ENCODE measurements at places on chromosomes 6 and 20.

DNA sequence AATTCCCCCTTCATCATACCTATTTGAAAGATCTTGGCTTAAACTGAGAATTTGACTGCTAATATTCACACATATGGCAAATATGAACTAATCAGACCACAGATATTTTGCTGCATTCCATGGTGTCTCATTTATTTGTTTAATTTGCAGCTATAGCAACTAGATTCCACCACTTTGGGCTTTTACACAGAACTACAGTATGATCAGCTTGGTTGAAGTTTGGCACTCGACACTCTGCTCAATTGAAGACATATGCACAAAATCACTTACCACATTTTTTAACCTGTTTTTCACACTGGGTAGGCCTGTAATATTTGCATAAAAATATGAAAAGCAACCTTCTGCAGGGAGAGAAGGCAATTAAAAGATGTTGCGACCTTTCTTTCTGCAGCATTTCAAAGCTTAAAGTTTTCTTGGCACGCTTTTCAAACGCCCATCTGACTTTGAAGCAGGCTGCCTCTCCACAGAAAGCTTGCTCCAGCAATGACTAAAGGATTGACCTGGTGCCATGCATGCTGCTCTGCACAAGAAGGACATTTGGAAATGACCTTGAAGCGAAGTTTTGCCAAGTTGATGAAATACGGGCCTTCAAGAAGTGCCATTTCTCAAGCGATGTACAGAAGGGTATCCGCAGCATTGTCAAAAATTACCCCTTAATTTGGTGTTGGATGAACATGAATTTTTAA lies 126.7 kb downstream of the AIG1 start:
- no peak overlapping the region for H3K4me3 ChIP-seq
- peaks cover 25% of the 10 kb centered on the region for H3K4me1 ChIP-seq

- H3K27me3 ChIP-seq: no peaks in the 10 kb centered on the region
- H3K4me1 ChIP-seq: peaks cover 13% of the 10 kb centered on the region
- H3K36me3 ChIP-seq: no peaks in the 10 kb centered on the region
- peak overlapping the region; percentile 79 for H3K27ac ChIP-seq
These were observed 546 bp upstream of the KLHL32 start for GRCh38 chr6:96923871-96924493.

DNA sequence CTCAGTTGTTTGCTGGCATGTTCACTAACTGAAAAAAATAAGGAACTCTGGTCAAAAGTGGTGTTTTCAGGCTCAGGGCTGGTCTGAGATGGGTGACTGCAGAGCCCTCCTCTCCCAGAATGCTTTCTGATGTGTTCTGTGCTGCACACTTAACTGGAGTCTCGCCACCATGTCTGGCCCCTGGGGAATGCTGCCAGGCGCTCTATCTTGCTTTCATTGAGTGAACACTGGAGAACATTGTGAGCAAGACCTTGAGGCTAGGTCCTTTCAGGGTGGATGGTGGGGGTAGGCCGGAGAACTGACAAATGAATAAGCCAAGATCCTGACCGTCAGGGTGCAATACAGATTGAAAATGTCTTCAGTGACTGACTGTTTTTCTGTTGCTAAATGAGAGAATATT lies 19.5 kb downstream of the PANK2 start:
- H3K27me3 ChIP-seq: no peaks in the 10 kb centered on the region
- peak overlapping the region; percentile 24 for H3K27ac ChIP-seq
- DNase-seq: peak; percentile 50
- no peaks in the 10 kb centered on the region for H3K36me3 ChIP-seq
- H3K4me3 ChIP-seq: no peak overlapping the region

DNA sequence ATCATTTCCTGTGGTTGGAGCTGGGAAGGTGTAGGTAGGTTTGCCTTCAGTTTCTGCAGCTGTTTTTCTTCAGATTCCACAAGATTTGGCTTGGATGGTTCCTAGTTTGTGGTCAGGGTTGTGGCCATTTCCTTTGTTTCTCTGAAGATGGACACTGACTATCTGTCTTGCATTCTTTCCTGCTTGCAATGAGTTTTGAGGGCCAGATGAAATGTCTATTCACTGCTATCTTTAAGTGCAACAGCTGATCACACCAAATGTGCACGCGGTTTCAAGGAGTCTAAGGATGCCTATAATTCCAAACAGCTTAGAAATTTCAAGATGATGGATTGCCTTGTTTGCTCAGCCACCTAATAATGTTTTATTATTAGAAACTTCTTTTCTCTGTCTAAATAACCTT lies 28.4 kb downstream of the IL20RA start:
- no peaks in the 10 kb centered on the region for H3K36me3 ChIP-seq
- H3K4me1 ChIP-seq: peaks cover 13% of the 10 kb centered on the region
- no peak for DNase-seq
- no peaks in the 10 kb centered on the region for H3K27me3 ChIP-seq
- no peak overlapping the region for H3K27ac ChIP-seq

- H3K27ac ChIP-seq: no peak overlapping the region
- DNase-seq: no peak
- no peaks in the 10 kb centered on the region for H3K36me3 ChIP-seq
These were observed 158.4 kb downstream of the GPX5 start for GRCh38 chr6:28683945-28684538.

DNA sequence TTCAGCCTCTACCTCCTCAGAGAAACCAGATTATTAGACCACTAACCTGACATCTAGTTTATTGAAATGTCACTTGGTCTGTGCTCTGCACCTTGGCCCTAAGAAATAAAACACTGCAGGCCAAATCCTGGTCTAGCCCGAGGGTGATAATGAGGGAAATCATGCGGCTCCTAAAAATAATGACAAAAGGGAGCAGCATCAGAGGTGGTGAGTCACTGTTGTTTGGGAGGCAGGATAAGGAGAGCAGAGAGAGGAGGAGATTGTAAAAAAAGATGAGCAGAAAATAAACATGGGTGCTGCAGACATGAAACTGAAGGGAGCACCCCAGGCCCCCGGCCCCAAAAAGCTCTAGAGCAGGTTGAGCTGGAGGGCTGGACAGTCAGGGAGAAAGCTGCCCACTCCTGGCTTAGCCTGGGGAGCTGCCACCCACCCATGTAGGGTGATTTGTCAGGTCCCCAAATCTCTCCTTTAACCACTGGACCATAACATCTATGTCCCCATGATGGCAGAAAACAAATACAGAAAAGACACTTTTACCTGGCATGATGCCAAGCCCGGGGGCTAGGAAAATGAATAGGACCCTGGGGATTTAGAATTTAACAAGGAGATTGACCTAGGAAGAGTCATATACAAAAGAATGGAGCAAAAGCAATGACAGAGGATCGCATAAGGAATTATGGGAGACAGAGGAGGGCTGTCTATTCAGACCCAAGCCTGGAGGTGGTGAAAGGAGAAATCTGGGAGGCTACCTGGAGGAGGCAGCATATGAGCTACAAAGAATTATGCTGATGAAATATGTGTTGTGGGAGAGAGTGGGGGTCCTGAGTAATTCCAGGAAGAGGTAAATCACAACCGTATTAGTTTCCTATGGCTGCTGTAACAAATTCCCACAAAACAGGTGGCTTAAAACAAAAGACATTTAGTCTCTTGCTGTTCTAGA lies 103.7 kb downstream of the SNAP25 start:
- no peaks in the 10 kb centered on the region for H3K36me3 ChIP-seq
- no peak overlapping the region for H3K4me3 ChIP-seq
- H3K4me1 ChIP-seq: no peaks in the 10 kb centered on the region
- no peak overlapping the region for H3K27ac ChIP-seq
- no peak for DNase-seq

GRCh38 chr20:62644802-62645496 lies 2.6 kb downstream of the SLCO4A1 start:
- DNase-seq: no peak
- H3K36me3 ChIP-seq: no peaks in the 10 kb centered on the region
- peaks cover 75% of the 10 kb centered on the region for H3K4me1 ChIP-seq
- H3K27me3 ChIP-seq: peaks cover 38% of the 10 kb centered on the region

DNA sequence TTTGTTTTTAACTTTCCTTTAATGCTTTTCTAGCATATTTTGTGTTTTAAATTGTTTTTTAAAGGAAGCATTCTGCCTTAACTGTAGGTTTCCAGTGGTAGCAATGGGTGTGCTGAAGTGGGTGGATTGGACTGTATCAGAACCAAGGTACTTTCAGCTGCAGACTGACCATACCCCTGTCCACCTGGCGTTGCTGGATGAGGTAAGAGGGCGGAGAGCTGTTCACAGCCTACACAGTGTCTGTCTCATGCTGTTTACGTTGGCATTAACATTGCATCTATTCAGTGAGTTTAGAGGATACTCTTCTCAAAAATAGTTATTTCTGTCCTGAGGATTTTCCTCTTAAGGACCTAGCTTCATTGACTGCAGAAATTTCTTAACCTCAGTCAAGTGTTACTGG lies 11.9 kb downstream of the NELFCD start:
- peaks cover 85% of the 10 kb centered on the region for H3K36me3 ChIP-seq
- H3K4me1 ChIP-seq: peaks cover 11% of the 10 kb centered on the region
- no peak overlapping the region for H3K4me3 ChIP-seq
- no peaks in the 10 kb centered on the region for H3K27me3 ChIP-seq
- no peak overlapping the region for H3K27ac ChIP-seq

DNA sequence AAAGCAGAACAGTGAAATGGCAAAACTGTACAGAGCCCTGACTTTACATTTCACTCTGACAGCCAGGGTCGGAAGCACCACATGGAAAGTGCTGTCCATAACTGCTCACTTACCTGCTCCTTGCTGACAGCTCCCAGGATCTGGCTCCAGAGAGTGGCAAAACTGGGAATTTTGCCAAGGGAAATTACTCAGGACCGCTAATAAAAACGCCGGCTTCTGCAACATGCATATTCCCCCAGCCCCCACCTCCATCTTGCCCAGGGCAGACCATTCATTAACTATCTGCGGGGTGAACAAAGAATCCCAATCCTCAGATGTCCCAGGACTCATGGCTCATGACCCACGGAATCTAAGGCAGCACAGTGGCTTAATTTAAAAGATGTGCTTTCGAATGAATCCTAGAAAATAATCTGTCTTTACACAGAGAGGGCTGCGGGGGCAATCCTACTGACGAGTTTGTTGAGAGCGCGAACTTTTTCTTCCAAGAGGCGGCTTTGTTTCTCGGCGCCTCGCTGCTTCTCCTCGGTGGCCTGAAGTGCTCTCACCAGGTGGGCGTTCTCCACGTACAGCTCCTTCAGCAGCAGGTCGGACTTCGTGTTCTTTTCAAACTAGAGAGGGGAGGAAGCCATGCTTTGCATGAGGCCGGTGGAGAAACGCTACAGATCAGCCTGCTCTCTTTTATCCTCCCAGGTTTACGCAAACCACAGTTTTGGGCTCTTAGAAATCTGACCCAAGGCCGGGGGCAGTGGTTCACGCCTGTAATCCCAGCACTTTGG lies 45.8 kb downstream of the GINS1 start:
- no peak overlapping the region for H3K27ac ChIP-seq
- no peaks in the 10 kb centered on the region for H3K27me3 ChIP-seq
- no peak for DNase-seq
- no peak overlapping the region for H3K4me3 ChIP-seq

DNA sequence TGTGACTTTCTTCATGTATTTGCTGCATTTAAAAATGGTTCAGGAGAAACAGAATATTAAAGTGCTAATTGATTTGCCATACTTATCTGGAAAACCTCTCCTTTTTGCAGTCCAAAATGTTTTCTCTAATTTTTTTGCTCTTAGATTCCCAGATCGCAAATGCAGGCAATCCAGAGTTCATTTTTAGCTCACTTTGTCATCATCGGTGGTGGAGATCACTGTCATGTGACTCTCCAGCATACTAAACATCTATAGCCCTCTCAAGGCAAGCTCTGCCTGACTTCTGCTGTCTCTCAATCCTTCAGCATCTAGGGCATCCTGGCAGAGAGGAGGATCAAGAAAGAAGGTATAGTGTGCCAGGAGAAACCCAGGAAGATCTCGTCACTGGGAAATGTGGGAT lies 24.8 kb downstream of the ABRACL start:
- DNase-seq: no peak
- no peaks in the 10 kb centered on the region for H3K36me3 ChIP-seq
- no peak overlapping the region for H3K27ac ChIP-seq
- no peak overlapping the region for H3K4me3 ChIP-seq
- H3K27me3 ChIP-seq: no peaks in the 10 kb centered on the region

- no peak overlapping the region for H3K27ac ChIP-seq
- H3K36me3 ChIP-seq: no peaks in the 10 kb centered on the region
- H3K4me3 ChIP-seq: no peak overlapping the region
- DNase-seq: no peak
- peaks cover 9% of the 10 kb centered on the region for H3K4me1 ChIP-seq
These were observed 220.9 kb upstream of the RREB1 start for GRCh38 chr6:6886886-6887285.

DNA sequence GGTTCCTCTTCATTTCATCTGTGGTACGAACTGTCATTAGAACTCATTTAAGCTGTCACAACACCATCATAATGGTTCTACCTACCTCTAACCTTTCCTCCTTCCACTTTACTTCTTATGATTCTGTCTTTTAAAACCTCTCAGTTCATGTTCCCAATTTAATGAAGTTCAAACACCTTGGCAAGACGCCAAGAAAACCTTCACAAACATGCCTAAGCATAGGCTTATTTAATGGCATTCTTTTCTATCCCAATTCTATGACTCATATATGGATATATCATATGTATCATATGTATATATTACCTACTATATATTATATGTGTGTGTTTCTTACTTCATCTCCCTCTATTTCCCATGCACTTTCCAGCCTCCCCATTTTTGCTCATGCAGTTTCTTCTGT lies 283.4 kb upstream of the TBX18 start:
- H3K36me3 ChIP-seq: no peaks in the 10 kb centered on the region
- H3K27ac ChIP-seq: no peak overlapping the region
- no peaks in the 10 kb centered on the region for H3K27me3 ChIP-seq
- no peak overlapping the region for H3K4me3 ChIP-seq

DNA sequence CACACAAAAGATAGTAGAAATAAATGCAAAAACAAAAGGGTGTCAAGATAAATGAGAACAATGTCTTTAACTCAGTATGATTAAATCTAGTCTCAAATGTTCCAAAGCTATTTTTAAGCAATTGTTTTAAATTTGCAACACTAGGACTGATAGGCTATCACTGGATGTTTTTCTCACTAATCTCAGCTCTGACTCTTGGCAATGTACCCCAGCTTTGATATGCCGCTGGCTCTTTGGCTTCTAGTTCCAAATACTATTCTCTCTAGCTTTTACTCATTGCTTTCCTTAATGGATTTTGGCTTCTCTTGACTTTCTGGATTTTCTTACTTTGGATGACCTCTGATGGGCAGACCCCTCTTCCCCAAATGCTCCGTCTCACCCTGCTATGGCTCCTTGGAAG lies 116.0 kb upstream of the SLC35B3 start:
- H3K4me3 ChIP-seq: no peak overlapping the region
- no peak for DNase-seq
- H3K27me3 ChIP-seq: no peaks in the 10 kb centered on the region
- H3K4me1 ChIP-seq: no peaks in the 10 kb centered on the region

GRCh38 chr6:53328375-53328774 lies 20.4 kb downstream of the ELOVL5 start:
- no peak for DNase-seq
- H3K4me1 ChIP-seq: peaks cover 31% of the 10 kb centered on the region
- H3K27ac ChIP-seq: no peak overlapping the region
- H3K36me3 ChIP-seq: no peaks in the 10 kb centered on the region

GRCh38 chr6:112579601-112580000 lies 232.5 kb downstream of the RFPL4B start:
- no peaks in the 10 kb centered on the region for H3K36me3 ChIP-seq
- no peak for DNase-seq
- H3K27ac ChIP-seq: no peak overlapping the region
